ENCODE measurements at places on chromosomes 7 and 10. TPM values are rescaled to one million over a fixed set of nuclear protein-coding genes. Genes with fewer than 3 reads are reported as not detected.

Gene ZFAND2A
- 11.8 TPM for total RNA-seq

- DNase-seq, result no peak
Measured at GRCh38 chr7:115068220-115068619, 146.3 kb downstream of the MDFIC start.

Gene CLEC5A
- total RNA-seq, result not detected

DNA sequence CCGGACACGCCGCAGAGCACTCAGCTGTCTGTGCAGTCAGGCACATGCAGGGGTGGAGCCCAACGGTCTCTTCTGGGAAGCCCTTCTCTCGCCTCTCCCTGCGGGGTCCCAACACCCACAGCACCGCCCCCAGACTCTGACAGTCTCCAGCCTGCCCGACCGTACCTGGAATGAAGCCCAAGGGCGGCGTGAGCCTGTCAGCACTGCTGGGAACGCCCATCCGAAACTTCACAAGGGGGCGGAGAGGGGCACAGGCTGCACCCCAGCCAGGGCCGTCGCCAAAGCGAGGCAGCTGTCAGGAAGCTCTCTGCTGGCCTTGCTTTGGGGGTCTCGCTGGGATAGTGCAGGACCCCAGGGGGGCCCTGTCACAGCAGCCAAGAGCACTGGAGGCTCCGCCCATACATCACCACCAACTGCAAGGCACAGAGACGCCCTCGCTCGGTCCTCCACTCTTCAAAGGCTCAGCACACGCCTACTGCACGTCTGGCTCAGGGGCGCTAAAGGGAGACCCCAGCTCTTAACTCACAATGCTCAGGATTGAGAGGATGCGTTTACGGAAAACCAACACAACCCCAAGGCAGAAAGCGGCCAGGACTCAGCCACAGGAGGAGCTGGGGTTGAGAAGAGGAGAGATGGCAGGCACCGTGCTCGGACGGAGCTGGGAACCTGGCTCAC is 30.9 kb downstream of the MAD1L1 start:
- DNase-seq, result peak; percentile 46

Gene ADAM8
- total RNA-seq, result 1.2 TPM

Gene KMT2C
- total RNA-seq, result 43.0 TPM

- no peak for DNase-seq
Measured at GRCh38 chr10:28478646-28479045, 54.3 kb upstream of the WAC start.

Gene LRRD1
- 0.29 TPM for total RNA-seq

Gene SPDYE1
- not detected for total RNA-seq

- DNase-seq, result no peak
Measured at GRCh38 chr10:112988839-112989406, 38.9 kb downstream of the TCF7L2 start.
